ENCODE measurements at places on chromosomes 1 and 21. TPM values are rescaled to one million over a fixed set of nuclear protein-coding genes. Genes with fewer than 3 reads are reported as not detected.

The S100A3 gene
- total RNA-seq, result 12.0 TPM

The RCAN3 gene
- total RNA-seq, result 17.5 TPM

The CCDC30 gene
- 1.3 TPM for total RNA-seq

The FCRL2 gene
- not detected for total RNA-seq

The KCNA3 gene
- not detected for total RNA-seq

The CSF3R gene
- 0.31 TPM for total RNA-seq

The S100A7A gene
- not detected for total RNA-seq

The FMN2 gene
- total RNA-seq, result 1.9 TPM

The FYB2 gene
- 0.49 TPM for total RNA-seq

The AMY2A gene
- 0.28 TPM for total RNA-seq

The CHIA gene
- total RNA-seq, result not detected

The ANGPTL1 gene
- not detected for total RNA-seq

The FMOD gene
- not detected for total RNA-seq

The ANKRD65 gene
- 1.9 TPM for total RNA-seq

The HMGCS2 gene
- 0.33 TPM for total RNA-seq

The YRDC gene
- 24.0 TPM for total RNA-seq

The VAV3 gene
- total RNA-seq, result 0.23 TPM

The LRRC38 gene
- not detected for total RNA-seq

The RPTN gene
- total RNA-seq, result not detected

The OXCT2 gene
- total RNA-seq, result 1.9 TPM

The WNT9A gene
- total RNA-seq, result 26.5 TPM

The HSPB7 gene
- 0.10 TPM for total RNA-seq

The MEF2D gene
- 30.9 TPM for total RNA-seq

The HPDL gene
- 1.9 TPM for total RNA-seq

The FAM20B gene
- total RNA-seq, result 49.9 TPM

The NUP210L gene
- 0.05 TPM for total RNA-seq

The KCND3 gene
- total RNA-seq, result not detected

The LCE3D gene
- total RNA-seq, result not detected

The CYP4Z1 gene
- not detected for total RNA-seq

The RASAL2 gene
- 31.6 TPM for total RNA-seq

The FNDC5 gene
- total RNA-seq, result 2.6 TPM

The SPATA46 gene
- total RNA-seq, result not detected

The RAB7B gene
- 0.05 TPM for total RNA-seq
